ENCODE measurements at places on chromosomes 12 and 14. TPM values are rescaled to one million over a fixed set of nuclear protein-coding genes. Genes with fewer than 3 reads are reported as not detected.

OR6C65 gene
- total RNA-seq, result not detected

DNA sequence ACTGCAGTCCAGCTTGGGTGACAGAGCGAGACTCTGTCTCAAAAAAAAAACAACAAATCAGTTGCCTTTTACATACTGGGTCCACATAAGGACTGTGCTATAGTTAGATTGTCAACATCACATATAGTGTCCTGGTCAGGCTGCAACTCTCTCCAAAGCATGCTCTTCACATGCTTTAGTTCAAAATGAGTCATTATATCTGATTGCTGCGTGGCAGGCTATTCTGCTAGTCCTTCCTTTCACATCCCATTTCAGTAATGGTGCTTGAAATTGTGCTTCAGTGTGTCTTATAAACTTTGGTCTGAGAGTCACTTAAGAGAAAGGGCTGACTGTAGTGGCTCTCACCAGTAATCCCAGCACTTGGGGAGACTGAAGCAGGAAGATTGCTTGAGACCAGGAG, 6.9 kb downstream of the LETMD1 start:
- no peak for DNase-seq

DNA sequence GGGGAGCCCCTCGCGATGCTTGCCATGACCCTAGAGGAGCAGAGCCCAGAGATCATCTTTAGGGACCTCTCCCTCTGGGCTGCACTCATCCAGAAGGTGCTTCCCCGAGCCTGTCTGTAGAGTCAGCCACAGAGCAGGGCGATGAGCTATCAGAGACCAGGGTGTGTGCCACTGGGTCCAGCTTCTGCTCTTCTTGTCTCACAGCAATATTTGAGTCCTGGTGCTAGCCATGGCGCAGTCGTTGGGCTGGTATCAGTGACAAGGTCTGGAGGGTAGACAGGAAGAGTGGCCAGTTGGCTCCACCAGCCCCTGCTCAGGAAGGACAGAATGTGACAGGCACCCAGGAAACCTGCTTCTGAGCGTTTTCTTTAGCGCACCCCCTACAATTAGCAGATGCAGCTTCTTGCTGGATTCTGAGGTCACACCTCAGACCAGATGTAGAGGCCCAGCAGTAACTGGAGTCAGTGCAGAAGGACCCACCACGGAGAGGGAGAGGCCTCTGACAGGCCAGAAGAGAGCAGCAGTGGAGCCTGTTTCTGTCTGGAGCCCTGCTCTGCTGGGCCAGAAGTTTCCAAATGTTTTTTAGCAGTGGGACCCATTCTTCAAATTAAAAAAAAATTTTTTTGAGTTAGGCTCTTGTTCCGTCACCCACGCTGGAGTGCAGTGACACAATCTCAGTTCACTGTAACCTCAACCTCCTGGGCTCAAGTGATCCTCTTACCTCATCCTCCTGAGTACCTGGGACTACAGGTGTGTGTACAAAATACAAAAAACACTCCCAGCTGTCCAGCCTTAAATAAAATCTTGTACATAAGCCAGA, 23.7 kb downstream of the ANKRD9 start:
- DNase-seq, result no peak

DNA sequence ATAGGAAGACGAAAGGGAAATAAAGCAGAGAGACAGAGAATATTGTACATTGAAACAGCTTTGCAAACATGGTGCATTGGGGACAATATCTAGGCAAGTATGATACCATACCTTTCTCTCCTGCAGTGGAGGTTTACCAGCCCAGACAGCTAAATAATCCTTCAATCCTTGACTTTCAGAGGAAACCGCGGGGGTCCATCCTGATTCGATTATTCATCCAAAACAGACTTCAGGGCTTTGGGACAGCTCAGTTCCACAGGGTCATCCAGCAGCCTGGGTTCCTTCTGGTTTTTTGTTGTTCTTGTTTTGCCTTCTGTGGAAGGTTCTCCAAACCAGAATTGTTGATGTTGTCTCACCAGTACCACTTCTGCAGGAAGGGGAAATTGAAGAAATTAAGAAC, 81.5 kb downstream of the LGR5 start:
- no peak for DNase-seq

DNA sequence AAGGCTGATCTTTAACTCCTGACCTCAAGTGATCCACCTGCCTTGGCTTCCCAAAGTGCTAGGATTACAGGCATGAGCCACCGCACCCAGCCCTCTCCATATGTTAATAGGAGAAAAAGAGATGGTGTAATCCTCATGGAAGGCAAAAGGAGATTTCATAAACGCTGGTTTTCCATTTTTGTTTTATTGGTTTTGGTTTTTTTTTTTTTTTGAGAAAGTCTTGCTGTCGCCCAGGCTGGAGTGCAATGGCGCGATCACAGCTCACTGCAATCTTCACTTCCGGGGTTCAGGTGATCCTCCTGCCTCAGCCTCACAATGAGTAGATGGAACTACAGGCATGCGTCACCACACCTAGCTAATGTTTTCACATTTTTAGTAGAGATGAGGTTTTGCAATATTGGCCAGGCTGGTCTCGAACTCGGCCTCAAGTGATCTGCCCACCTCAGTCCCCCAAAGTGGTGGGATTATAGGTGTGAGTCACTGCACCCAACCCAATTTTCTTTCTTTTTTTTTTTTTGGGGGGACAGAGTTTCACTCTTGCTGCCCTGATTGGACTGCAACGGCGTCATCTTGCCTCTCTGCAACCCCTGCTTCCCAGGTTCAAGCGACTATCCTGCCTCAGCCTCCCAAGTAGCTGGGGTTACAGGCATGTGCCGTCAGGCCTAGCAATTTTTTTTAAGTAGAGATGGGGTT, 8.1 kb downstream of the PTGES3 start:
- peak; percentile 13 for DNase-seq

SLC41A2 gene
- 22.3 TPM for total RNA-seq

LIN7A gene
- not detected for total RNA-seq

- DNase-seq, result peak; percentile 47
These were observed 64.8 kb upstream of the MAX start for GRCh38 chr14:65167072-65167645.

GRCh38 chr14:95253039-95253630, 66.6 kb downstream of the CLMN start:
- DNase-seq, result no peak

DNA sequence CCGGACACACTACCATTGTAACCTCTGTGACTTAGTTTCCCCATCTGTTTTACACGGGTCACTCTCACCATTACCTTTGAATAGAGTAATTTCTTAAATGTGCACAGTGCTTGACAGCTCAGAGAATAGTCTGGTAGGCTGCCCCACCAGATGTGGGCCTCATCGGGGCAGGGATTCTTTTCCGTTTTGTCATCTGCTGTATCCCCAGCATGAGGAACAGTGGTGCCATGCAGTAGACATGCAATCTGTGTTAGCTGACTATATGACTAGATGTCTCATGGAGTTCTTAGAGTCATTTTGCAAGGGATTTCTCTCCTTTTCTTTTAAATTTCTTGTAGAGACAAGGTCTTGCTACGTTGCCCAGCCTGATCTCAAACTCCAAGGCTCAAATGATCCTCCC, 44.9 kb upstream of the PLEKHG3 start:
- no peak for DNase-seq
